ENCODE measurements at places on chromosomes 6 and 20.

- peak; percentile 79 for DNase-seq
Measured at GRCh38 chr6:125944434-125944816, 12.1 kb upstream of the HINT3 start.

DNA sequence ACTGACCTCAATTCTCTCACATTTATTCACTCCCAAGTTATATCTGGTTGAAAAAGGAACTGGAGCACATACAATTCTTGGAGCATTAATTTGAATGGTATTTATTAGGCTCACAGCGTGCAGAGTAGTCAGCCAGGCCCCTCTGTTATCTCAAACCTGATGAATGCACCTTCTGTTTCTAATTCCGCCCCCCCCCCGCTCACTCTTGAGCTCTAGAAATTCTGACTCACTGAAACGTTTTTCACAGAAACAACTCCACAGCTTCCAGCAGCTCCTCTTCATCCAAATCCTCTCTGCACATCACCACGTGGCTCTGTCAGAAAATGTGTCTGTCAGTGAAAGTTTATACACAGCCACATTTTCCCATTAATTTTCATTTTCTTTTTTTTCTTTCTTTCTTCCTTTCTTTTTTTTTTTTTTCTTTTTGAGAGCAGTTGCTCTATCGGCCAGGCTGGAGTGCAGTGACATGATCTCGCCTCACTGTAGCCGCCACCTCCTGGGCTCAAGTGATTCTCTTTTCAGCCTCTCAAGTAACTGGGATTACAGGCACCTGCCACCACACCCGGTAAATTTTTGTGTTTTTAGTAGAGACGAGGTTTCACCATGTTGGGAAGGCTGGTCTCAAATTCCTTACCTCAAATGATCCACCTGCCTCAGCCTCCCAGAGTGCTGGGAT lies 109.4 kb downstream of the TBXT start:
- DNase-seq: no peak

DNA sequence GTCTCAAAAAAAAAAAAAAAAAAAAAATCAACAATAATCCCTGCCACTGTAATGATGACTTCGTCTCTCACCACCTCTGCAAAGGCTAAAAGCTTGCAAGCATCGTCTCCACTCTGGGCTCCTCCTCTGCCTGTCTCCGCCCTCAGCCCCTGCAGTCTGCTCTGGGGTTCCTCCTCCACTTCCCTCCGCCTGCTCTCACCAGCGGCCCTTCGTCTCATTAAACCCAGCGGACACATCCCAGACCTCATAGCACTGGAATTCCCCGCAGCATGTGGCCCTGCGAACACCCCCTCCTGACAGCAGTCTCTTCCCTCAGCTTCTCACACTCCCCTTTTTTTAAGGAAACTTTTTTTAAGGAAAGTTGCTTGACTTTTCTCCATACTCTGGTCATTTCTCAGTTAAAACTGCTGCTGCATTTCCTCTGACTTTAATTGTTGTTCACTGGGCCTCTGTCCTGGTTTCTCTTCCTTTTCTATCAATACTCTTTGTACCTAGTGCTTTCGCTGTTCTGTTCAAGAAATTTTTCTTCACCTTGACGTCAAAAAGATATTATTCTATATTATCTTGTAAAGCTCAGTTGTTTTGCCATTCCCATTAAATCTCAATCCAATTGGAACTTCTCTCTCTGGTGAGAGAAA lies 70.9 kb upstream of the PLEKHG1 start:
- DNase-seq: peak; percentile 39

GRCh38 chr20:9928281-9928737 lies 89.4 kb upstream of the PAK5 start:
- DNase-seq: no peak

DNA sequence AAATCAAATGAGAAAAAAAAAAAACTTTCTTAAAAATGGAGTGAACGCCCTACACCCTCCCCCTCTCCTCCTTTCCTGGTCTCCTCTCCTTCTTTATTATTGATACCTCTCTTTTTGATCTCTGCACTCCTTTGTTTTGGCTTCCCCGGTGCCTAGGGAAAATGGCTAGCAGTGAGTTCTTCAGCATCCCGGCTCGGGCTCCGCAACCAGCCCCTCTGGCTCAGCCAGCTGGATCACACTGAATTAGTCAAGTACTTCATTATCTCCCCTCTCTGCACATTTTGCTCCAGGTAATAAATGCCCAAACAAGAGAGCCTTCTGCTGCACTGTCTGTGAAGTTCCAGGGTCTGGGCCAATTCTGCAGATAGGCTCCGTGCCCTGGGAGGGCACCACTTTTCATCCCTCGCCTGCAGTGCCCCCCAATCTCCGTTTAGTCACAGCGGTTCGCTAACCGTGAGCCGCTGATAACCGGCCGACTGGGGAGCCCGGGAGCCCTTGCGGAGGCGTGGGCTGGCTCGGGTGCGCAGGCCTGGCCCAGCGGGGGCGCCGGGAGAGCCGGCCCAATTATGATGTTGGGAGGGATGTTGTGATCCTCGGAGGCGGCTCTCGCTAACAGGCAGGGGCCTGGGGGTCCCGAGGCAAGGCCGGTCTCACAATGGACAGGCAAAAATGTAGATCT lies 301.9 kb downstream of the TFAP2A start:
- no peak for DNase-seq

GRCh38 chr20:461254-462198 lies 807 bp downstream of the TBC1D20 start:
- no peak for DNase-seq

Data from tibial artery (tissue), 4 donors.